Stomach (tissue), 19 donors: ENCODE measurements at places on chromosomes 5 and 9. TPM values are rescaled to one million over a fixed set of nuclear protein-coding genes. Genes with fewer than 3 reads are reported as not detected.

GRCh38 chr5:68740226-68740910 is 353.4 kb upstream of the SLC30A5 start:
- no peak for DNase-seq

GRCh38 chr5:17154211-17154996 is 63.0 kb upstream of the BASP1 start:
- no peak for DNase-seq

DNA sequence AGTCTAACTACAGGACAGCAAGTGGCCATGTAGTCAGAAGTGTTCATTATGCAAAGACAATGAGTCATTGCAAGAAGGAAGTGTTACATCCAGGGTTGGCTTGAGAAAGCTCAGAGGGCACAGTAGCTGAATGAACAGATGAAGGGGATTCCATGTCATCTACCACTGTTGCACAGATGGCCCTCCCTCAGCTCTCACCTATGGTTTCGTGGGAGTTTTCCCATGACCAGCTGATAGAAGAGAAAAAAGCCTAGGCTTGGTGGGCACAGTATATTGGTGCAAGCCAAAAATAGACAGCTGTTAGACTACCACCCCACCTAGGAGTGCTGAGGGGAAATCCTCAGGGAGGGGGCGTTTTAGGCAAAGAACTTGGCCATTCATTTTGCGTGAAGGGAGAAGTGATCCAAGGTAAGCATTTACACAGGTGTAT is 217.0 kb downstream of the DMRT2 start:
- no peak for DNase-seq

GRCh38 chr5:95565280-95565920 is 10.5 kb downstream of the ARSK start:
- DNase-seq = no peak

- DNase-seq = no peak
Observed at GRCh38 chr9:129990269-129991010, 52.5 kb downstream of the FNBP1 start.

- DNase-seq = no peak
Observed at GRCh38 chr5:160548949-160549645, 127.4 kb downstream of the PTTG1 start.

DNA sequence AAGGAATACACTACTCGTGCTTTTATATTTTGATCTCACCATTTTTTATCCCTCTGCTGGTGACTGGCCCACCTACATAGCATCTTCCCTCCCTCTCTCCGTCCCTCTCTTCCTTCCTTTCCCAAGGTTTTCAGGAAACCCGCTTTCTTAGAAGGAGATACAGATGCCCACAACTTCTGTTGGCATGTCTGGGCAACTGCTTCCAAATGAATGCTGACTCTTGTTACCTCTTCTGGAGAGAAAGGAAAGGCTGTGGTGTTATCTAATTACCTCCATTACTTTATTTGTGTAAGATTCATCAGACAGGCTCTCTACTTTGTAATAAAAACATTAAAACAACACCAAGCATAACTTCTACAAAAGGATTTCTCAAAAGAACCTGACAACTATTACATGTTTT is 20.2 kb downstream of the FANCC start:
- DNase-seq = no peak

DNA sequence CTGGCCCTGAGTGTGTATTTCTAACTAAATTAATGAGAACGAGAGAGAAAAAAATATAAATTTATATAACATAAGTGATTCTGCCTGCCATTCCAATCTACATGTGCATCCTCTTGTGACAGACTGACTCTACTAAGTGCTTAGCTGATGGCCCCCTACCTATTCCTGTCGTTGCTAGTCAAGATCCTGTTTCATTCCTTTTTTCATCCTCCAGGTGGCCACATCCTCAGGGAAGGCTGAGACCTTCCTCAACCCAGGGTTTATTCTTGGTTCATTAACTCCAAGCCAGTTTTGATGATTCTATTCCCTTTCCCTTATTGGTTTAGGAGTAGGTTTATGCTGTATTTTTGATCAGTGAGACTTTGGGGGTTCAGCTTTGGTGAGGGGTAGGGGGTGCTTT is 201.3 kb downstream of the C9orf152 start:
- no peak for DNase-seq

GRCh38 chr5:81303563-81303962 is 2.2 kb downstream of the ZCCHC9 start:
- no peak for DNase-seq

The PCDH12 gene
- 4.1 TPM for total RNA-seq
